ENCODE measurements at places on chromosomes 7 and 10.

- DNase-seq, result no peak
Measured at GRCh38 chr7:131051304-131051703, 276.4 kb upstream of the MKLN1 start.

DNA sequence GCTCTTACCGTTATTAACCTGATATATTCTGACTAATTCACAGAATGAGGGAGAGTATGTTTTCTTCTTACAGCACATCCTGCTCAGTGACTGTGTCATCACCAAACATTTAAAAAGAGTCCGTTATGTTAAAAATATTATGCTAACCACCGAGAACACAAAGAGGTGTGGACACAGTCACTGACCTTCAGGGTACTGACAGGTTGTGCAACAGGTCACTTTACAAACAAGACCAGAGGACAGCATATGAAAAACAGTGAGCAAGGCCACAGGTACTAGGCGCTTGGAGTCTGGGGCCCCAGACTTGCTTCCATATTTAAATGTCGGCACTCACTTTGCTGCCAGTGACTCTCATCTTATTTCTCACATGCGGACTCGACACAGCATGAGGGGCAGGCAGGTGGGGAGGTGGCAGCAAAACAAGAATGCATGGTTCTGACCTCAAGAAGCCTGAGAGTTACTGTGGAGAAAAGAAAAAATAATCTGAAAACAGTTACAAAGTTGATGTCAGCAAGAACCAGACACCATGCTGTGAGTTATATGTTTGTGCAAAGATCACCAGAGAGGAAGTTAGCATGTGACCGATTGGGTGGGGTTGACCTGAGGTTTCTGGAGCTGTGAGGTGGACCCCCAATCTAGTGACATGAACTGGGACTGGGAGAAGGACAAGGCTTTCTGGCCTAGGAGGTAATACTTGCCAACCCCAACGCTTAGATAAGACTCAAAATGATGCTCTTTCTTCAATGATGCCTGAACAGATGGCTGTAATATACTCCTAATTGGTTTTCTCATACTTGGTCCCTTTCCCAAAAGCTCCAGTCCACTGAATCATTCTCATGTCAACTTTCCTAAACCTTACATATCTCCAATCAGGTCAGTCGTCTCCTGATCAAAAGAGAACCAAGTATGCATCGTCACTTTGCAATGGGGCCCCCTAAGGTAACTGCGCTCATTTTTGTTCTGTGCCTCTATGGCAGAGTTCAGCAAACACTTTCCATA is 102.4 kb downstream of the HIPK2 start:
- no peak for DNase-seq

DNA sequence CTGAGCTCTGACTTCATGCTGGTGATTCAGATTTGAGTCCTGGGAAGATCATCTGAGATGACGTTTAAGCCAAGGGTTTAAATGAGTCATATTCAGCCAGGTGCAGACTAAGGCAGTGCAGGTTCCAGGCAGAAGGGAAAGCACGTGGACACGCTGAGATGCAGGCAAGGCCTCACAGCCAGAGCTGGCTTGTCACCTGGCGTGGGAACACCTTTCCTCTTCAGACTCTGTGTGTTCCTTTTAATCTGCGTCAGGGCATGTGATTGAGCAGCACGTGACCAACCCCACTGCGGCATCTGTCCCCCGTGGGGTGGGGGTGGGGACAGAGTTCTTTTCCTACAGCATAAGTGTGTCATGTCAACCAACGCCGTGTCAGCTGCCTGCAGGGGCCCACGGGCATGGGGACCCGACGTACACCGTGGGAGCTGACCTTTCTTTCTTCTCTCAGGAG is 10.7 kb upstream of the IDI2 start:
- no peak for DNase-seq

DNA sequence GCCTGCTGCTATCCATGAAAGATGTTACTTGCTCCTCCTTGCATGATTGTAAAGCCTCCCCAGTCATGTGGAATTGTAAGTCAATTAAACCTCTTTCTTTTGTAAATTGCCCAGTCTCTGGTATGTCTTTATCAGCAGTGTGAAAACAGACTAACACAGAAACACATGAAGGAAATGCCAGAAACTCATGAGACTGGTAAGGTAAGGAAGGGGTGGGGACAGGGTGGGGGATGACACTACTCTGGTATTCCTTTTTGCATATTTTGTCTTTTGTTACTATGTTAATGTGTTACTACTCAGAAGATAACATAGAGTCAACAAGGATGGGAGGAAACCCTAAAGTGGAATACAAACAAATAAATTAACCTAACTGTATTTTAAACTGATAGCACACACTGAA is 69.8 kb upstream of the DRGX start:
- no peak for DNase-seq

DNA sequence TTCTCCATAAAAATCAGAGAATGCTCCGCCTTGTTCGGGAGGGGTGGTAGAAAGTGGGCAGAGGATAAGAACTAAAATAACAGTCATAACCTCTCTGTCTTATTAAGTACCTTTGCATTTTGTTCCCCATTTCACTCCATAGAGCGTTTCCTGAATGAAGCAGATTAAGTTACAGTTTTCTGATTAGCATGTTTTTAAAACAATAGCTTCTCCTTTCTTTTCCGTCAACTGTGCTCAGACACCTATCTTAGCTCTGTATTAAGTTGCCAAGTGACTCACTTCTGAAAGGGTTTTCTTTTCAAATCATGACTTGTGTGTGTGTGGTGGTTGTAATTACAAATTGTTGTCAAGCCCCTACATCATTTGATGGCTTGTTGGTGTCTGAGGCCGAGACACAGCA is 1.4 kb downstream of the HABP2 start:
- no peak for DNase-seq

DNA sequence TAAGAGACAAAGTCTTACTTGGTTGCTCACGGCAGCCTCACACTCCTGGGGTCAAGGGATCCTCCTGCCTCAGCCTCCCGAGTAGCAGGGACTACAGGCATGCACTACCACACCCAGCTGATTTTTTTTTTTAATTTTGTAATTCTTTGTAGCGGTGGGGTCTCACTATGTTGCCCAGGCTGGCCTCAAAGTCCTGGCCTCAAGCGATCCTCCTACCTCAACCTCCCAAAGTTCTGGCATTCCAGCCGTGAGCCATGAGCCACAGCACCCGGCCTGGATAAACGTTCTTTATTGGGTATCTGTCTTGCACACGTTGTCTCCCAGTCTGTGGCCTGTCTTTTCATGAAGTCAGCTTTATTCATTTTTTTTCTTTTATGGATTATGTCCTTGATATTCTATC is 636.1 kb upstream of the FOXK1 start:
- no peak for DNase-seq

DNA sequence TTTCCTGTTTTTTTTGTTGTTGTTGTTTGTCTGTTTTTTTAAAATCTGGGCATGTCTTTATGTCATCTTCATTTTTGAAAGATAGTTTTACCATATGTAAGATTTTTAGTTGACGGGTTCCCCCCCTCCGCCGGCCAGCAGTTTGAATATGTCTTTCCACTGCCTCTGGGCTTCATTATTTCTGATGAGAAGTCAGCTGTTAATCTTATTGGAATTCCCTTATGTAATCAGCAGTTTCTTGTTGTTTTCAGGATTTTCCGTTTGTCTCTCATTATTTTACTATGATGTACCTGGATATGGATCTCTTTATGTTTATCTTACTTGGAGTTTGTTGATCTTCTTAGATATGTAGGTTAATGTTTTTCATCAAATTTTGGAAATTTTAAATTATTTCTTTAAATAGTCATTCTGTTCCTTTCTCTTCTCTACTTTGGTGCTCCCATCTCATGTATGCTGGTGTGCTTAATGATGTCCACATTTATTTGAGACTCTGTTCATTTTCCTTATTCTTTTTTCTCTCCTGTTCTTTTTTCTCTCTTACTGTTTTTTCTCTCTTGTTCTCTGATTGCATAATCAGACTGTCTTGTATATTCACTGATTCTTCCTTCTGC is 9.7 kb downstream of the EXOC6 start:
- DNase-seq, result no peak

- DNase-seq, result no peak
Measured at GRCh38 chr7:135970682-135971365, 6.3 kb downstream of the MTPN start.
